SK-N-DZ (cell line): ENCODE measurements at places on chromosomes 2 and 18.

DNA sequence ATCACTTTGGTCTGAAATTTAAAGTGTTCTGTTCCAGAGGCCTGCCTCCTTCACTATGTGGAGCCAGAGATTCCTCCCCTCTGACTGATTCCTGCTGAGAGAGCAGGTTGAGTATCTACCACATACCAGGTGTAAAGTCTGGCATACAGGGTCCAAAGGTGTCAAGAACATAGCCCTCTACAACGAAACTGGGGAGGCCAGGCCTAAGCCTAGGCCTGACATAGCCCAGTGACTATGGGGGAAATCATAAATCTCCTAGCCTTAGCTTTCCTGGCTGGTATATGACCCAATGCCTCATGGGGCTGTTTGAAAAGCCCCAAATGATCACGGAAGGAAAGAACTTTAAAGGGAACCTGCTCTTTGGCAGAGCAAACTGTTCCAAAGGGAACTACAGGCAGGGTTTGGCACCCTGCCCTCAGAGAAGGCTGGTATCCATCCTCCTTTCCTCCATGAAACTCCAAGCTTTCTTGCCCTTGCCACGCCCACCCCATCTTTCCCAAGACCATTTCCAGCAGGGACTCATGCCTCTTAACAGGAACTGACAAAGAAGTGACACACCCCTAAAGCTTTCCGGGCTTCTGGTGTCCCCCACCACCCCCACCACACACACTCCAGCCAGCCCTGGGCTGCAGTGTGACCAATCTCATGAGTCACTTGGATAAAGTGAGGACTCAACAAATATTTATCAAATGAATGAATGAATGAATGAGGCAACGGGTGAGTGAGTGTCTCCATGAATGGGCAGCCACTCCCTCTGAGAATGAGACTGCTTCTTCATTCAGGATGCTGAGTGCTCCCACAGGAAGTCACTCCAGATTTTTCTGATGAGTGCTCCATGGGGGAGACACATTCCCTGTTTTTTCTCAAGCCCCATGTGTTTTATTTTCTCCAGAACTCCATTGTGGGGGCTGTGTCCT lies 114.5 kb upstream of the STPG4 start:
- DNase-seq: no peak

DNA sequence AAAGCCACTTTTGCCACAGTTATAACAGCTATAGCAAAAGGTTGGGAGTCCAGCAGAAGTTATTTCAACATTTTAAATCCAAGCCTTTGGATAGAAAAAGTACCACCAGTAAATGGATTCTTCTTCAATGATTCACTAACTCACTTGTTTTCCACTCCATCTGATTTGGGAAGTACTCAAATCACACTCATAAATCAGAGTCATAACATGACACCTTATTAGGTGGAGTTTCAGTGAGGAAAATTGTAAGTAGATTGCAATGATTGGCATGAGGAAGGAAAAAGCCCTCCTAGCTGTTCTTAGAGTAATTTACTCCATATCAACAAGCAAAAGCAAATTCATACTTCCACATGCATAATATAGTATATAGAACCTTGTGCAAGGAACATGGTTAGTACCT lies 132.9 kb downstream of the NR4A2 start:
- DNase-seq: no peak

DNA sequence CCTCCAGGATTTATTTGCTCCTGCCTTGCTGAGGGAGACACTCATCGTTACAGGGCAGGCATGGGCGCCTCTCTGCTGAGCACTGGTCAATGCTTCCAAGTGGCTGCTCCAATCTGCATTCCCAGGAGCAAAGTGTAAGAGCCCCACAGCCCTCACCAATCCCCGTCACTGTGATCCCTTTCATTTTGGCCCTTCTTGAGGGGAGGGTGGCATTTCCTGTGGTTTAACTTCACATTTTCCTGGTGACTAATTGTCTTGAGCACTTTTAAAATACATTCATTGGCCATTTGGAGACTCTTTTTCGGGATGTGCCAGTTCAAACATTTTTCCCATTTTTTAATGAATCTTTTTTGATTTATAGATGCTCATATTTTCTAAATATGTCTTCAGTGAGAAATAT lies 33.0 kb downstream of the TPO start:
- no peak for DNase-seq

- no peak for DNase-seq
Measured at GRCh38 chr2:160621748-160622147, 128.1 kb upstream of the RBMS1 start.

DNA sequence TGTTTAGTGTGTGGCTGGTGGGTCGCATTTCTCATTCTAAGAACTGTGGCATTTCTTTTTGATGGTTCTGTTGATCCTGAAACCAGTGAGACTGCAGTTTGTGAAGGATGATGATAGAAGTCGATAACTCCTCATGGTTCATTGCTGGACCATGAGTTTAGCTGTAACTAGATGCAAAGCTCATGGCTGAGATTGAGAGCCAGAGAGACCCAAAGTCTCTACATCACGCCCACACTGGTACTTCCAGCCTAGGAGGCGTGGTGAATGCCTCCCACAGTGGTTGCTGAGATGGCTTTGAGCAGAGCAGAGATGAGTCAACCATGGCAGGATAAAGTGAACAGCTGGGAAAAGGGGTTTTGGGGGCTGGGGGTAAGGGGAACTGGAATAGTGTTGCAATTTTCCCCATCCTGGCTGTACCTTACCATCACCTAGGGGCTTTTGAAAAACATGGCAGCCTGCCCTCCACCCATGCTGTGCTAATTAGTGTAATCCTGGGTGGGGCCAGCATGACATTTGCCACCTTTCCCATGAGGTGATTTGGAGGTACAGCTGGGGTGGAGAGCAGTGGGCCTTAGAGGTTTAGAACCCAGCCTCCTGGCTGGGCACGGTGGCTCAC lies 24.1 kb downstream of the INPP4A start:
- DNase-seq: no peak
